ENCODE measurements at places on chromosomes 12 and 14.

GRCh38 chr14:100313464-100314230 lies 7.4 kb upstream of the SLC25A29 start:
- DNase-seq, result no peak

DNA sequence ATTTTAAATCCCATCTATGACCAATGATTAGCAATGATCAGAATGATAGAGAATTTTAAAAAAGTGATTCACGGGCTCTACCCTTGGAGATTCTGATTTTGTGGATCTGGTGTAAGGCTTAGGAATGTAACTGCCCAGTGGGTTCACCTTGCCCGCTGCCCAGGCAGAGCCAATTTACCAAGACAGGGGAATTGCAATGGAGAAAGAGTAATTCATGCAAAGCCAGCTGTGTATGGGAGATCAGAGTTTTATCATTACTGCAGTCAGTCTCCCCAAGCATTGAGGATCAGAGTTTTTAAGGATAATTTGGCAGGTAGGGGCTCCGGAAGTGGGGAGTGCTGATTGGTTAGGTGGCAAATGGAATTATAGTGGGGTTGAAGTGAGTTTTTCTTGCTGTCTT lies 480.6 kb downstream of the ATP23 start:
- no peak for DNase-seq

DNA sequence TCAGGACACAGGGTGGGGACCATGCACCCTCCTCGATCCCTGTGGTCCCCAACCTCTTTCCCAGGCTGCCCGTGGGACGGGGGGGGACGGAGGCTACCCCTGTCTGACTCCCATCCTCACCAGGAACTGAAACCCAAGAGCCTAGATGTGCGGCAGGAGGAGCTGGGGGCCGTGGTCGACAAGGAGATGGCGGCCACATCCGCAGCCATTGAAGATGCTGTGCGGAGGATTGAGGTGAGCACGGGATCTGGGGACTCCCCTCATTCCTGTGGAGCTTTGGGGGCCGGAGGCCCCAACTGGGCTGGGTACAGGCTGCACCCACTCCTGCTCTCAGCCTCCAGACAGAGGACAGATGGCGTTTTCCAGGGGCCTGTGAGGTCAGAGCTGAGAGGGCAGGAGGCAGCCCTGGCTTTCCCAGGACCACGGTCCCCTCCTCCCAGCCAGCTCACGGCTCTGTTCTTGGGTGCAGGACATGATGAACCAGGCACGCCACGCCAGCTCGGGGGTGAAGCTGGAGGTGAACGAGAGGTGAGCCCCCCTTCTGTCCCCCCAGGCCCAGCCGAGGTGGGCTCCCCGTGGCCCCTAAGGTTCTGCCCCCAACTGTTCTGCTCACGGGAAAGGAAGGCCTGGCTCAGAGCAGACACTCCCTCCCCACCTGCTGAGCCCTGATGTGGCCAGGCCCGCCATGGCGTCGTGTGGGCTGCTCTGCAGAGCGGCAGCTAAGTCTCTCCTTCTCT lies 24.2 kb downstream of the HIP1R start:
- DNase-seq, result no peak

GRCh38 chr12:118055144-118055557 lies 5.8 kb downstream of the WSB2 start:
- peak; percentile 75 for DNase-seq

GRCh38 chr14:105884808-105885281 lies 358.5 kb downstream of the TMEM121 start:
- DNase-seq, result peak; percentile 3

DNA sequence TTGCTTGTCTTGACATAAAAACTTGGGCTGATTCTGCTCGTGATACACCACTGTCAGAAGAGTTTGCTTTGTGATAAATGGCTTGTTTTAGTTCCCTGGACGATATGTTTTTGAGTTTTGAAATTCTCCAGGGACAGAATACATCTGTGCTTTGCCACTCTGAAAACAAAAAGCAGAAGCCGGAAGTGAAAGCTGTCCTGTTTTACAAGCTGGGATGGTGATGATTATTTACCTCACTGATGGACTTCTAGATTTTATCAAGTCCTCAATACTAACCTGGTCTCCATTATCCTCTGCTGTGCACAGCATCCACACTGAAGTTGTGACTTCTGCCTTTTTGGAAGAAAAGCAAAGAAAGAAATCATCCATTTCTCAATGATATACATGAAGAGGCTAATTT lies 251.6 kb downstream of the TRHDE start:
- DNase-seq, result no peak

- DNase-seq, result no peak
These were observed 66.1 kb downstream of the CHGA start for GRCh38 chr14:92988786-92989755.

- DNase-seq, result no peak
These were observed 801 bp upstream of the ASB2 start for GRCh38 chr14:93977171-93977570.

GRCh38 chr12:78898416-78898815 lies 33.8 kb downstream of the SYT1 start:
- DNase-seq, result no peak

GRCh38 chr12:104887452-104887851 lies 70.6 kb downstream of the SLC41A2 start:
- no peak for DNase-seq

DNA sequence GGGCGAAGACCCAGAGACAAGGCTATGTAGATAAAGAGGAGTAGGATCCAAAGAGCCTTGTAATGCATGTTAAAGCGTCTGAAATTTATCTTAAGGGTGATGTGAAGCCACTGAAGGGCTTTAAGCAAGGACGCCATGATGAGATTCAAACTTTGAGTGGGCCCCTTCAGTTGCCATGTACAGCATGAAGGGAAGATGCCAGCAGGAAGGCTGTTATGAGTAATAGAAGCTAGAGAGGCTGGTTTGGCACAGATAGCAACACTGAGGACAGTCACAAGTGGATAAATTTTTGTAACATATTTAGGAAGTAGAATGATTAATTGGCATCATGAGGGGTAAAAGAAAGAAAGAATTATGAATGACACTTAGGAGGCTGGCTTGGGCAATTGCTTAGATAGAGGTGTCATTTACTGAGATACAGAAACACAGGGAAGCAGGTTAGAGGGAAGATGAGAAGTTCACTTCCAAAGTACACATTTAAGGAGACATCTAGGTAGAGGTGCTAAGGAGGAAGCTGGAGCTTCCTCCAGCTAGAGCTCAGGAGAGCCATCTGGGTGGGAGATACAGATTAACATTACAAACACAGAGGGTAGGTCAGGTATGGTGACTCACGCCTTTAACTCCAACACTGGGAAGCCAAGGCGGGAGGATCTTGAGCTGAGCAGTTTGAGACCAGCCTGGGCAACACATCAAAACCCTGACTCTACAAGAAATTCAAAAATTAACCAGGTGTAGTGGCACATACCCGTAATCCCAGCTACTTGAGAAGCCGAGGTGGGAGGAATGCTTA lies 13.7 kb downstream of the ATG2B start:
- no peak for DNase-seq

DNA sequence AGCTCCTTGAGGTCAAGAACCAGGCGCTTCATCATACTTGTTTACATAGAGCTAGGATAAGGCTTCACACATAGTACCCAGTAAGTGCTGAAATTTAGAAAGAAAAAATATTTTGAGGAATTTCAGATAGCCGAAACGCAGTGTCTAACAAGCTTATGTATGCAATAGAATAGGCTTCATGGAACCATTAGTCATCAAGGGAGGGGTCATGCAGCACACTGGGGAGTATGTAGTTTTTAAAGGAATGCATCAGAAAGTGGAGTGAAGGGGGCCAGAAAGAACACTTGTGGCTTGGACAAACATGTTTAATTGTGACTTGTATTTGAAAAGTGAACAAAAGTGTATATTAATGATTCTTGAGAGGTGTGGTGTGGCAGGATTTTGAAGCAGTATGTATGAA lies 38.1 kb downstream of the DBX2 start:
- DNase-seq, result no peak

DNA sequence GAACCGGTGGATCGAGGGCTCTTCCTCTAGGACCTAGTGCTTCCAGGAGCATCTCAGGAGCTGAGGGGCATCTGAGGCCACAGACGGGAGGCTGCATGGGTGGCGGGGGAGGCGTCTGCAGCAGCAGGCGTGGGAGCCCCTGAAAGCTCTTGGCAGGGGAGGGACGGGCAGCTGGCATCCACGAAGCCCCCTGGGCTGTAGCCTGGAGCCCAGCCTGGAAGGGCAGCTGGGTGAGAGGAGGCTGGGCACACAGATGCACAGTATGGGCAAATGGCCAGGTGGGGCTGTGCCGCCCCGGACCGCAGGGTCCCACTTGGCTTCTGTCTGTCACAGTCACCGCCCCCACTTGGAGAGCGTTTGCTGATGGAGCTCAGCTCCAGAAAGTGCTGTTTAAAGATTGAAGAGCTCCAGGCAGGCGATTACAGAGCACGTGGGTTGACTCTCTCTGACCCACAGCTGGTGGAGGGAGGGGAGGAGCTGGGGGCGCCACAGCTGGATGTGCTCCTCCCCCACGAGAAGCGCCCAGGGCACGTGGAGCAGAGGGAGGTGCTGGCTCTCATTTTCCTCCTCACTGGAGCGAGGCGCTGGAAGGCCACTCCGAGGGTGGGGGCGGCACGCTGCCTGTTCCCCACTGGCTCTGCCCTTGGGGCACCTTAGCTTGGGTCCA lies 155.0 kb upstream of the C14orf180 start:
- DNase-seq, result peak; percentile 5

DNA sequence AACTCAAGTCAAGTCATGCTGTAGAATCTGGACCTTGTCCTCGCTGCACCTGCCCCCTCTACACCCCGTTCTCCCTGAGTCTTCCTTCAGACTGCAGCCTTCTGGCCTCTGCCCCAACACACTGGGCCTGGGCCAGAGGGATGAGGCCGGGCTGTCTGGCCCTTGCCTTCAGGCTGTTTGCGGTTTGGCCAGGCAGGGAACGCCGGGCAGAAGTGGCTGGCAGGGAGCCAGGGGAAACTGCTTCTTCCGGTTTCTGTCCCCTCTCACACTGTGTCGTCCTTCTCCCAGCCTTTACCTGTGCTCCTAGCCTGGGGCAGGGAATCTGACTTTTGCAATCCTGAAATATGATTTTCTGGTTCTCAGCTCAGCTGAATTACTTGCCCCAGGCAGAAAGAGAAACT lies 13.5 kb downstream of the DGLUCY start:
- no peak for DNase-seq

DNA sequence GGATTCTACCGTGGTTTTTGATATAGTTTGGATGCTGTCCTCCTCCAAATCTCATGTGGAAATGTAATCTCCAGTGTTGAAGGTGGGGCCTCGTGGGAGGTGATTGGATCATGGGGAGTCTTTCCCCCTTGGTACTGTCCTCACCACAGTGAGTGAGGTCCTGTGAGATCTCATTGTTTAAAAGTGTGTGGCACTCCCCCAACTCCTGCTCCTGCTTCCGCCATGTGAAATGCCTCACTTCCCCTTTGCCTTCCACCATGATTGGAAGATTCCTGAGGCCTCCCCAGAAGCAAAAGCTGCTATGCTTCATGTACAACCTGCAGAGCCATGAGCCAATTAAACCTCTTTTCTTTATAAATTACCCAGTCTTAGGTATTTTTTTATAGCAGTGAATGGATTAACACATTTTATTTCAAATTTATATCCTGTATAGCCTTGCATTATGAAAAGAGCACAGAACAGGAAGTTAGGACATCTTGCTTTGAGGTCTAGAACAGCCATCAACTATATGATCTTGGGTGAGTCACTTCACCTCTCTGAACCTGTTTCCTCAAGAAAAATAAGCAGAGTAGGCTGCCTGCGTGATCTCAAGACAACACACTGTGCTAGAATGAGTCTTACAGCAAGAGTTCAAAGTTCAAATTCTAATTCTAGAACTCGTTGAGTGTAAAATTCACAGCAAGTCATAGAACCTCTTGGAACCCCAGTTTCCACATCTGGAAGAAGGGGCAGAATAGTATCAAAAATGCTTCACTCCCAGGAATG lies 160.9 kb upstream of the EEA1 start:
- peak; percentile 20 for DNase-seq

DNA sequence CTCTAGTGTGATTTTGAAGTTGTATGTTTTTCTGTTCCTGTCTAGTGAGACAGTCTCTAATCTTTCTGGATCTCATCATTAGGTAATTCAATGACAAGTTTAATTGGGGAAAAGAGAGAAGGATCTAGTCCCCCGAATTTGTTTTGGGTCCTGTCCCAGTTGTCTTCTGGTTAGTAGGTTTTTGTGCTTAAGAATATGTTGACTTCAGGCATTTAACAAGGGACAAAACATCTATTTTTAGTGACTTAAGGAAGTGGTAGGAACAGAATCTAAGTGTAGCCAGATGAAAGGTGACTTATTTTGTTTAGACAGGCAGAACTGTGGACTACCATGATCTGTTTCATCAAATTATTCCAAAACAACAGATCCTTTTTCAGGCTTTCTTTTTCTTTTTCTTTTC lies 2.2 kb downstream of the GPATCH2L start:
- DNase-seq, result no peak

DNA sequence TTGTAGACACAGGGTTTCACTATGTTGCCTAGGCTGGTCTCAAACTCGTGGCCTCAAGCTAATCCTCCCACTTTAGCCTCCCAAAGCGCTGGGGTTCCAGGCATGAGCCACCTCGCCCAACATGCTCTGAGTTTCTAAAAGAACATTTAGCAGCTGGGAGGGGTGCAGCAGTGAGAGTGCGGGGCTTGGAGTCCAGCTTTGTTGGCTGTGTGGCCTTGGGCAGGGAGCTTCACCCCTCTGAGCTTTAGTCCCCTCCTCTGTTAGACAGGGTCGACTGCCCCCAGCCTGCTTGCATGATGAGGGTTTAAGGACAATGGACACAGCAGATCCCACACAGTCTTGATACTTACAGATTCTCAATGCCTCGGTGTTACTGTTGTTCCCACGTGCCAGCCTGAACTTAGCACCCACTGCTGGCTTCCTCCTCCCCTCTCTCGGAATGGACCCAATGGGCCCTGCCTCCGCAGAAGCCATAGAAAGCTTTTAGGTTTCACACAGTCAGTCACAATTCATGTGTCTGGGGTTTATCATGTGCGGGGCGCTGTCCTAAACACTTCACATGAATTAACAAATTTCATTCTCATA lies 54.6 kb downstream of the PSMA6 start:
- no peak for DNase-seq

DNA sequence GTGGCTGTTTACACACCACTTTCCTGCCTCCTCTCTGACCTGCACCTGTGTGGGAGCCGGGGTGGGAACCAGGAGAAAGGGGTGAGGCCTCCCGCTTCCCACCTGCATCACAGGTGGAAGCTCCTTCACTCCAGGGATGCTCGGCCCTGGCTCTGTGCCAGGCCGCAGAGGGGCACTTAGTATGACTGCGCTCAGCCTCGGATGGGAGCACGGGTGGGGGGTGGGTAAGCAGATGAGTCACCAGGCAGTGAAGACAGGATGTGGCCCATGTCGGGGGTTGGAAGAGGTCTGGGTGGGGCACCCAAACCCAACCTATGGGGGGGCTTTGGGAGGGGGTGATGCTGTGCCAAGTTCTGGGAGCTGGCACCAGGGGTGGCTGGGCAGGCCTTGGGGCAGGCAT lies 7.4 kb upstream of the CYP46A1 start:
- no peak for DNase-seq

- DNase-seq, result no peak
These were observed 1.7 kb upstream of the PAPLN start for GRCh38 chr14:73235531-73236155.

DNA sequence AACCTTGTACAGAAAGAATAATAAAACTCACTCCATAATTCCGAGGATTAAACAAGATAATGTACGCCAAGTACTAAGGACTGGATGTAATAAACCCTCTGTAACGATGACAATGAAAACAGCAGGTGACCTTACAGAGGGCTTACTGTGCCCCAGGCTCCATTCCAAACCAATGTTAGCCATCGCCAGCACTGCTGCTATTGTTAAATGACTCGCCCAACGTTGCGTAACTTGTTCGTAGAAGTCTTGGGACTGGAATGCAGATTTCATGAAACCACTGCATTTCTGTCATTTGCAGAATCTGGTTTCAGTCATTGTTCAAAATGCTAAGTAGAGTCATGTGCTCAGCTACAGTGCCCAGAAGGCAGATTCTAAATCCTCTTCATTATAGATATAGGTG lies 728 bp upstream of the STON2 start:
- DNase-seq, result no peak
